ENCODE measurements at places on chromosomes 13 and 19. TPM values are rescaled to one million over a fixed set of nuclear protein-coding genes. Genes with fewer than 3 reads are reported as not detected.

CEACAM5 gene
- not detected for total RNA-seq

PDX1 gene
- total RNA-seq = not detected

EID2 gene
- 19.5 TPM for total RNA-seq

LILRB2 gene
- total RNA-seq = not detected

PABPC3 gene
- total RNA-seq = 0.33 TPM

ZNF677 gene
- total RNA-seq = 4.6 TPM

TMEM259 gene
- total RNA-seq = 165 TPM

DCAF15 gene
- total RNA-seq = 38.9 TPM

PAN3 gene
- 11.6 TPM for total RNA-seq

CAB39L gene
- 3.4 TPM for total RNA-seq

HPN gene
- total RNA-seq = not detected

KCNRG gene
- 0.33 TPM for total RNA-seq

CALR3 gene
- not detected for total RNA-seq

GFY gene
- total RNA-seq = not detected

C13orf42 gene
- not detected for total RNA-seq

BCL2L12 gene
- total RNA-seq = 67.8 TPM

ZBTB45 gene
- total RNA-seq = 19.1 TPM

C19orf38 gene
- total RNA-seq = not detected

S1PR5 gene
- 0.65 TPM for total RNA-seq

ALDH16A1 gene
- 43.7 TPM for total RNA-seq

FFAR1 gene
- total RNA-seq = not detected

ATP1A3 gene
- 0.49 TPM for total RNA-seq

RFPL4AL1 gene
- total RNA-seq = not detected

FXYD3 gene
- not detected for total RNA-seq

F10 gene
- total RNA-seq = 4.2 TPM

COG3 gene
- 20.3 TPM for total RNA-seq
